ENCODE measurements at places on chromosomes 7 and 10.

DNA sequence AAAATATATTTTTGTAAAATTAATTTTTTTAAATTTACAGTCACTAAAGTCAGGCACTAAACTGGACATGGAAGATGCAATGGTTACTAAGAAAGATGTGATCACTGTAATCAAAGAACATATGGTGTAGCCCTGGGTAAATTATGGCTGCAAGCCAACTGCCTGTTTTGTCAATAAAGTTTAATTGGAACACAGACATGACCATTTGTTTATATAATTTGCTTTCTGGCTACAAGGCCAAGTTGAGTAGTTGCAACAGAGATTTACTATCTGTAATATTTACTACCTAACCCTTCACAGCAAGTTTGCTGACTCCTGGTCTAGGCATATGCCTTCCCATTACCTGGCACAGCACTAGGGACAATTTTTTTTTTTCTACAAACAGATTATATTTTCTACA is 448.9 kb downstream of the ADRA2A start:
- no peak for DNase-seq

GRCh38 chr10:28593811-28594210 is 60.9 kb downstream of the WAC start:
- DNase-seq, result no peak

GRCh38 chr7:125059861-125060456 is 130.3 kb upstream of the POT1 start:
- no peak for DNase-seq

GRCh38 chr10:329361-330099 is 194.3 kb downstream of the ZMYND11 start:
- no peak for DNase-seq

- DNase-seq, result no peak
Measured at GRCh38 chr7:97307521-97308108, 190.1 kb downstream of the SDHAF3 start.

DNA sequence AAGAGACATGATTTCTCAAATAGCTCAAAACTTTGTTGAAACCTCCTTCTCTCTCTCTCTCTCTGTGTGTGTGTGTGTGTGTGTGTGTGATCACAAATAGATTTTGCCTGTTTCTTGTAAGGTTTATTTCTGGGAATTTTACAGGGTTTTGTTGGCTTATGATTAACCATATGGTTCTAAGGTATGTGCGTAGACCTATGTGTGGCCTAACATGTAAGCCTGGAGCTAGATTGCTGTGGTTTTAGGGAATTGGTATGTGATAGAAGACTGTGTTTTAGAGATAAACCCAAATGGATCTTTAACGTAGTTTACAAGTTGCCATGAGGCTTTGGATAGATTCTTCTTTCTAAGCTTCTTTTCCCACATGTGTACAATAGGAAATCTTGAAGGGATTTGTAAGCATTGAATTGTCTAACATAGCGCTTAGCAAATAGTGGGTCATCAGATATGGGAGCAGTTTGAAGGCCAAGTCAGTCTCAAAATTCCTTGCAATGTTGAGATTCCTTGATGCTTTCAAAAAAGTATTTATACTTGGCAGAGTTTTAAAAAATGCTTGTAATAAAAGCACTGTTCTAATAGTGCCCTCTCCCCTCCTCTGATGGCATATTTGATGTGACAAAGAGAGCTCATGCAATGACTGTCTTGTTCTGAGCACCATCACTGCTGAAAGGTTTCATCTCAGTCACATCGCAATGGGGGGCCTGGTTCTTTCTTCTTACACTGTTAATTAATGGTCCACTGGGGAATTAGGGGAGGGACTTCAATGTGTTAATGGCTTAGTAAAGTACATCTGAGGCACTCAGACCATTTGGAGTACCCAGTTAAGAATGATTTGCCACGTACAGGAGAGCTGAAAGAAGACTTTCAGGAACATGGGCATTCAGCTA is 118.2 kb downstream of the SNX10 start:
- no peak for DNase-seq

Data from activated naive CD4-positive, alpha-beta T cell treated with anti-CD3 and anti-CD28 coated beads, Interleukin-2, amount 50 U/mL, for 16 hours (primary cell).